SJCRH30 (cell line): ENCODE measurements at places on chromosomes 13 and 19. TPM values are rescaled to one million over a fixed set of nuclear protein-coding genes. Genes with fewer than 3 reads are reported as not detected.

GRCh38 chr19:31232180-31232579, 117.1 kb downstream of the TSHZ3 start:
- no peaks in the 10 kb centered on the region for H3K27me3 ChIP-seq
- no peaks in the 10 kb centered on the region for H3K36me3 ChIP-seq
- peaks cover 14% of the 10 kb centered on the region for H3K4me1 ChIP-seq
- H3K27ac ChIP-seq: peak overlapping the region; percentile 10; the same call in 1 of the 2 replicates

DNA sequence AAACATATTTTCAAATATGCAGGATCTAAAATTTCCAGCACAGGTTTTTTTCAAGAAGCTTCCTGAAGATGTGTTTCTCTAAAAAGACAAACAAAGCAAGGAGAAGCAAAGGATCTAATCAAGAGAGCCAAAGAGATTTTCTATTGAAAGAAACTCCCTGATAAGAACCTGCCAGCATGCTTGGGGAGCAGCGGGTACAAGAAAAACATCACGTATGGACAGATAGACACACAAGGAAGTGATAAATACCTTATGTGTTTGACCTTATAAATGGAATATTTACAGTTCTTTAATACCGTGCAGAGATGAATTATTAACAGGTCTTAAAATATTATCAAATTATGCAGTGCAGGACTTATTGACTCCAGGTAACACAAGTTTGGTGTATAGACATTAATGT, 562.1 kb downstream of the DACH1 start:
- H3K4me3 ChIP-seq: no peak overlapping the region
- H3K4me1 ChIP-seq: no peaks in the 10 kb centered on the region
- H3K27me3 ChIP-seq: no peaks in the 10 kb centered on the region
- H3K27ac ChIP-seq: no peak overlapping the region
- H3K36me3 ChIP-seq: no peaks in the 10 kb centered on the region
- DNase-seq: no peak

- no peaks in the 10 kb centered on the region for H3K27me3 ChIP-seq
- H3K36me3 ChIP-seq: no peaks in the 10 kb centered on the region
- H3K27ac ChIP-seq: no peak overlapping the region
- peaks cover 11% of the 10 kb centered on the region for H3K4me1 ChIP-seq
- no peak overlapping the region for H3K4me3 ChIP-seq
These were observed 13.1 kb upstream of the CEACAM16 start for GRCh38 chr19:44685877-44686276.

DNA sequence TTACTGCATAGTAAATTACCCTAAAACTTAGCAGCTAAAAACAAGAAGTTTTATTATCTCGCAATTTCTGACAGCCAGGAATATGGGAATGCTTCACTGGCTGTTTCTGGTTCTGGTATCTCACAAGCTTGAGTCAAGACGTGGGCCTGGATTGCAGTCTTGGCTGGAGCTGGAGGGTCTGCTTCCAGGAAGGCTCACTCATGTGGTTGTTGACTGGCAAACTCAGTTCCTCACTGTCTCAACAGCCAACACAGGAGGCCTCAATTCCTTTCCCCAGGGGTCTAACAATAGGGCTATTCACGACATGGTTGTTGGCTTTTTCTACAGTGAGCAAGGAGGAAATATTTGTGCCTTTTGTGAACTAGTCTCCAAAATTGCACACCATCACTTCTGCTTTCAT, 146.3 kb downstream of the GPC5 start:
- H3K36me3 ChIP-seq: no peaks in the 10 kb centered on the region
- H3K27ac ChIP-seq: no peak overlapping the region
- no peaks in the 10 kb centered on the region for H3K4me1 ChIP-seq
- DNase-seq: peak; percentile 65

DNA sequence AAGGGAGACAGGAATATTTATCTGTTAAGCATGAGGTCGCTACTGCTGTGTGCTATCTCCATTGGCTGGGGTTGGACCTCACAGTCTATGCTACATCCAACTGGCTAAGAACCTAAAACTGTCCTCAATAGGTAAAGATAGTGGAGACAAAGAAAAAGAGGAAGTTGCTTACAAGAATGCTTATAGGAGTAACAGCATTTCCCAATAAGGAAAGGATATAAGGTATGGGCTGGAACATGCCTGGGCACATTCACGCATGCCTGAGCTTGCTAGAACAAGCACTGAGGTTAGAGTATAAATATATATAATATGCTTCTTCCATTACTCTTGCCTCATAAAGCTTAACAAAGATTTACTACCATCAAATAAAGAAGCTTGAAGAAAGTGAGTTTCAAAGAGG, 47.9 kb upstream of the CEACAM21 start:
- DNase-seq: no peak
- H3K4me3 ChIP-seq: no peak overlapping the region
- H3K4me1 ChIP-seq: peaks cover 2% of the 10 kb centered on the region
- H3K36me3 ChIP-seq: no peaks in the 10 kb centered on the region
- H3K27ac ChIP-seq: no peak overlapping the region
- peaks cover 5% of the 10 kb centered on the region; the same call in 1 of the 2 replicates for H3K27me3 ChIP-seq

GRCh38 chr13:95300625-95301182, 547 bp downstream of the ABCC4 start:
- peak overlapping the region; percentile 72 for H3K27ac ChIP-seq
- DNase-seq: peak; percentile 80
- H3K36me3 ChIP-seq: no peaks in the 10 kb centered on the region
- no peaks in the 10 kb centered on the region for H3K4me1 ChIP-seq

DNA sequence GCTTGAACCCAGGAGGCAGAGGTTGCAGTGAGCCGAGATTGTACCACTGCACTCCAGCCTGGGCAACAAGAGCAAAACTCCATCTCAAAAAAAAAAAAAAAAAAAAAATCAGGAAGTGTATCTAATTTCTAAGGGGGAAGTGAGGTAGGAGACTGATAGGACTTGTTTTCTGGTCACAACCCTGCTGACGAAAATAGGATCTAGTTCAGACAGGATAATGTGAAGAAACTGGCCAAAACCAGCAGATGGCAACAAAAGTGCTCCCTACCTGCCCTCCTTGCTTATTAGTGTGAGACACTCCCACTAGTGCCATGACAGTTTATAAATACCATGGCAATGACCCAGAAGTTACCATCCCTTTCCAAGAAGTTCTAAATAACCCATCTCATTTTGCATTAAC, 36.0 kb upstream of the KPNA3 start:
- H3K36me3 ChIP-seq: no peaks in the 10 kb centered on the region
- H3K4me3 ChIP-seq: no peak overlapping the region
- no peak overlapping the region for H3K27ac ChIP-seq

DNA sequence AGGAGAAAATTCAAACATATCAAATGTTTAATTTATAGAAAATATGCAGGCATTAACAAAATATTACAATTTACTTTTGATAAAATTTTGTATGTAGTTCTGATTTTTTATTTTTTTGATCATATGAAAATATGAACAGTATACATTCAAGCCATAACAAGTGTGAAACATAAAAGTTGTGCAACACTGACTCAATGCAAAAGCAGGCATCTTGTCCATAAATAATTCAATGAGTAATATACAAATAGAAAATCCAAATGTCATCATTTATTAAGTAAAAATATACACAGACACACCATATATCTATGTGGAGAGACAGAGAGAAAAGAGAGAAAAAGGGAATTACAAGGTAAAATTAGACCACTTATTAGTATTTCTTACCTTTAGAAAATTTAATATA, 1183.9 kb downstream of the SLITRK1 start:
- H3K36me3 ChIP-seq: no peaks in the 10 kb centered on the region
- H3K27ac ChIP-seq: no peak overlapping the region
- no peaks in the 10 kb centered on the region for H3K27me3 ChIP-seq
- no peak overlapping the region for H3K4me3 ChIP-seq
- no peak for DNase-seq

SPACA4 gene
- total RNA-seq: not detected in 2 replicates

TFPT gene
- total RNA-seq: 10.0 and 10.3 TPM in 2 replicates

CKM gene
- 3.9 and 4.6 TPM in 2 replicates for total RNA-seq

ZNF285 gene
- 1.3 and 2.0 TPM in 2 replicates for total RNA-seq

ZFR2 gene
- total RNA-seq: not detected in 2 replicates

TMEM221 gene
- 0.10 TPM in 1 of 2 replicates, not detected in the other for total RNA-seq

SPRED3 gene
- total RNA-seq: 1.1 and 2.3 TPM in 2 replicates

MYCBP2 gene
- 45.2 and 49.8 TPM in 2 replicates for total RNA-seq

COG3 gene
- 24.1 and 25.4 TPM in 2 replicates for total RNA-seq

CHMP2A gene
- total RNA-seq: 40.1 and 44.9 TPM in 2 replicates
